ENCODE measurements at places on chromosomes 12 and 14. TPM values are rescaled to one million over a fixed set of nuclear protein-coding genes. Genes with fewer than 3 reads are reported as not detected.

Gene RPL6
- total RNA-seq, result 1,081 TPM

Gene CMA1
- total RNA-seq, result not detected

Gene GARIN6
- total RNA-seq, result not detected

Gene TMTC1
- 63.8 TPM for total RNA-seq

Gene TMPRSS12
- not detected for total RNA-seq

Gene IL26
- total RNA-seq, result not detected

Gene CMKLR1
- 10.1 TPM for total RNA-seq

Gene EIF2S3B
- 1.2 TPM for total RNA-seq

Gene IL22
- not detected for total RNA-seq

Gene SART3
- total RNA-seq, result 44.2 TPM

Gene FAM186B
- total RNA-seq, result not detected

Gene RND1
- 3.9 TPM for total RNA-seq

Gene KERA
- not detected for total RNA-seq

Gene GLI1
- 0.25 TPM for total RNA-seq

Gene SMOC1
- 9.8 TPM for total RNA-seq

Gene CCDC177
- not detected for total RNA-seq

Gene ITPR2
- 48.1 TPM for total RNA-seq

Gene LALBA
- total RNA-seq, result not detected

Gene RNASE1
- 174 TPM for total RNA-seq

Gene NEUROD4
- not detected for total RNA-seq

Gene AGAP2
- total RNA-seq, result 1.5 TPM

Gene ESPL1
- total RNA-seq, result 17.7 TPM

Gene C1S
- total RNA-seq, result 541 TPM

Gene CEBPE
- not detected for total RNA-seq
